ENCODE measurements at places on chromosomes 7 and 10. TPM values are rescaled to one million over a fixed set of nuclear protein-coding genes. Genes with fewer than 3 reads are reported as not detected.

Gene HECW1
- polyA plus RNA-seq, result not detected

Gene KLLN
- 0.25 TPM for polyA plus RNA-seq

Gene JAKMIP3
- polyA plus RNA-seq, result not detected

Gene ZNF117
- 2.4 TPM for polyA plus RNA-seq

Gene CCL24
- not detected for polyA plus RNA-seq

Gene LRRN3
- polyA plus RNA-seq, result 2.7 TPM

Gene FAM25C
- polyA plus RNA-seq, result not detected

Gene DDC
- not detected for polyA plus RNA-seq

Gene PNLIPRP2
- polyA plus RNA-seq, result not detected

Gene ZNF800
- 51.9 TPM for polyA plus RNA-seq
